ENCODE measurements at places on chromosomes 13 and 19. TPM values are rescaled to one million over a fixed set of nuclear protein-coding genes. Genes with fewer than 3 reads are reported as not detected.

The REEP6 gene
- total RNA-seq = 7.4 TPM

DNA sequence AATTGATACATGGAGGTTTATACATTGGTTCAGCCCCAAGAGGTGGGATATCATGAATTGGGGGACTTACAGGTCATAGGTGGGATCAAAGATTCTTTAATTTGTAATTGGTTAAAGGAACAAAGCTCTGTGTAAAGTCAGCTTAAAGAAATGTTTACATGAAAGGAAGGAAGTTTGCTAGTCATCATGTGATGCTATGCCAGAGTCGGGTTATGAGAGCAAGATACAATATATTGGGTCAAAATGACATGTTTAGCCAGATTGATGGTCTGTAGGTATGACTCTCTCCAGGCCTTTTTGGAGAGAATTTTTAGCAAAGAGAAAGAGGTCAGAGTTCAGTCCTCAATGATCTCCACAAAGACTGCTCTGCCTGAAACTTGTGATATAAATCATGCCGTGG, 5.3 kb upstream of the CYSLTR2 start:
- DNase-seq = no peak

DNA sequence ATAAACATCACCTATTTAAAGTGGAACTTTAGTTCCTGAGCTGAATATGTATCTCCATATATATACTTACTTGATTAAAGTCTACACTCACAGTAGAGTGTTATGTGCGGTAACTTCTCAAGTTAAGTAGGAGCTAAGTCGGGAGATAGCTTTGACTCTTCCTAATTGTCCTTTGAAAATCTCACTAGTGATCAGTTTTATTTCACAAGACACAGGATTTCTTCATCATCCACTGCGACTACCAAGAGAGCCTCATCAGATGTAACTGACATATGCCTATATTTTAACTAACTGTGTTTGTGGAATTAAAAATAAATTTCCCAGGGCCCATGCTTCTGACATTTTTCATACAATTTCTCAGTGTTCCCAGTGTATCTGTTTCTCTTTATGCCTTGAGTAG, 1664.0 kb downstream of the EFNB2 start:
- no peak for DNase-seq

The EEF1AKMT1 gene
- 12.2 TPM for total RNA-seq

The PTGIR gene
- not detected for total RNA-seq
